NCI-H1436 treated with DMSO at 0.1 percent for 48 hours (cell line): ENCODE measurements at places on chromosomes 12 and 14.

DNA sequence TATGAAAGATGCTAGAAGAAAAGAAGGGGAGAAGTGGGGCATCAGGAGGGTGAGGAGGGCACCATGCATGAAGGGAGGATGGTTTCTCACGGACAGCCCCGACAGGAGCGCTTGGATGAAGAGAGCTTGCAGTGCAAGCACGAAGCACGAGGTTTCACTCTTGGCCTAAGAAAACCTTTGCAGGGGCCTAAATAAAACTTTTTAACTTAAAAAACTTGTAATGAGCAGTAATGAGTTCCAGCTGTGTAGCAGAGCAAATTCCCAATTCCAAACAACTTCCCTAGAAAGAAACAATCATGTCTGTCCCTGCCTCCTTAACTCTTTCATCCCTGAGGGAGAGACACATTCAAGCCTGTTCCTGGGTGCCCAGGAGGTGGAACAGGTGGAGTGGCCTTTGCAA is 119.5 kb downstream of the PAH start:
- DNase-seq = no peak

DNA sequence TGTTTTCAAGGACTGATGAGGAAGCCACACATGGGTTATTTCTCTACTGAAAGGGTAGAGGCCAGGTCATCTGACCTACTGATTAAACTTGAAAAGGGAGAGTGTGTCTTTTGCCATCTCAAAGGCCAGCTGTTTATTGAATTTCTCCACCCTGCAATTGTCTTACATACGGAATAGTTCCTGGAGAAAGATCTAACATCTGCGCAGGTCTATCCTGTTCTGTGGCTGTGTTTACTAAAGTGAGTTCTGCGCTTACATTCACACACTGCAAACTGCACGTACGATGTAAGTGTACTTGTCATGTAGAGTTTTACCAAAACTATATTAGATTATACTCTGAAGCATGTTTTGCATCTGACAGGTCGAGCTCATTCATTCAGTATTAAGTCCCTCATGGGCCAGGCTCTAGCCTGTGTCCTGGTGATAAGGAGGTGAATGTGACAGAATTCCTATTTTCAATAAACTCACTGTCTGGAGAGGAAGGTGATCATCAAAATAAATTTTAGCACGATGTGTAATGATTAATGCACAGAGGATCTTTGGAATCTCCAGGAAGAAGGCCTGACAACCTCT is 96.6 kb downstream of the PRKCH start:
- DNase-seq = no peak

GRCh38 chr14:54979039-54979438 is 47.9 kb downstream of the WDHD1 start:
- DNase-seq = no peak

DNA sequence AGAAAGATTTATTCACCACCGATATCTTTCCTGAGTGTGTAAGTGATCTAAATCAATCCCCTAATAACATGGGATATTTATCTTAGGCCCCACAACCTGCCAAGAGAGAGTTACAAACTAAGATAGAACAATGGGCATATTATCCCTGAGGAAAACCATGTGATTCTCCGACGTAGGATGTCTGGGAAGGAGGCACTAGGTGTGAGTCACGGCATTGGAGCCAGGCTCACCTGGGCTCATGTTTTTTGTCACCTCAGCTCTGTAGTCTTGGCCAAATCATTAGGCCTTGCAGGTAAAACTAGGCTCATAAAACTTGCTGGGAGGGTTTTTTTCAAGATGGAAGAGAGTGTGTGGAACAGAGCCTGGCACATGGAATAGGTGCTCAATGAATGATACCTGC is 129.7 kb upstream of the PLEKHG7 start:
- no peak for DNase-seq

DNA sequence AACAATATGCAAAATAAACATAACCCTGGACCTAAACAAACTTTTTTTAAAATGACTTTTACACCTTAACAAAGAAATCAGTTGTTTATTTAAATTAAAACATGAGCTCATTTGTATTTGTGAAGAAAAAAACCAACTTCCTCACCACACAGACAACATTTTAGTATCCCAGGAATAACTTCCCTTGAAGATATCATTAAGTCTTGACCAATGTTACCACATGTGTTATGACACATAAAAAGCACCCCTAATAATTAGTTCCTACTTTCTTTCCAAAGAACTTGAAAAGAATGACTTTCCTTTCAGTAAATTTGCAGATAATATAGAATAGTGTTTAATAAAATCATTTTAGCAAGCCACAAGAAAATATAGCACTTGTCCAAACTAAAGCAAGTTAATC is 42.4 kb downstream of the DUSP16 start:
- no peak for DNase-seq

- no peak for DNase-seq
Observed at GRCh38 chr12:18794000-18794399, 56.1 kb downstream of the CAPZA3 start.

DNA sequence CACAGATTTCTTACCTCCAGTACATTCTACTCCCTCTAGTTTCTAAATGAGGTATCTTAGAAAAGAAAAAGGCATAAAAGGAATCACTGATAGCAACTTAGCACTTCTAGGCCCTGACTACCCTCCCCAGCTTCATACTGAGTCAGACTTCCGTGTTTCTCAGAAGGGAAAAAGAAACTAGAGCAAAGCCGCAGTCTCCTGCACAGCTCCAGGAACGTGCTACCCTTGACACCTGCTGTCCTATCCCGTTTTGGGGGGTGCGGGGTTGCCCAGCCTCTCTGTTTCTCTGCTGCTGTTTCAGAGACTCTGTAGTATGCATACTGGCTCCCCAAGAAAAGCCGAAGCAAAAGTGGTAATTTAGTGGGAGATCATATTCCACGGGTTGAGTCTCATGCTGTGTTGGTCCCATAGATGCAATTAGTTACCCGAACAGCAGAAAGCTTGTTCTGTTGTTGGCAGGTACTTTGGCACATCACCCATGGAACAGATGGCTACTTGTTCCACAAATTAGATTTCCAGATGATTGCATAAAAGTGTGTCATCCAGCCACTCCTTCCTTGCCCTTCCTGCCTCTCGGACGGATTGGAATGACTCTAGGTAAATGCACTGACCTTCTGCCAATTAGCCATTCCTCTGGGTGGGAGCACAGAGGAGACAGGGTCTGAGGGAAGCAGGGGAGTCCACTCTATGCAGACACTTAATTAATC is 438.1 kb downstream of the FUT8 start:
- no peak for DNase-seq

GRCh38 chr12:14701809-14702568 is 5.6 kb upstream of the GUCY2C start:
- DNase-seq = no peak

GRCh38 chr12:72888693-72889092 is 616.5 kb downstream of the TRHDE start:
- no peak for DNase-seq

DNA sequence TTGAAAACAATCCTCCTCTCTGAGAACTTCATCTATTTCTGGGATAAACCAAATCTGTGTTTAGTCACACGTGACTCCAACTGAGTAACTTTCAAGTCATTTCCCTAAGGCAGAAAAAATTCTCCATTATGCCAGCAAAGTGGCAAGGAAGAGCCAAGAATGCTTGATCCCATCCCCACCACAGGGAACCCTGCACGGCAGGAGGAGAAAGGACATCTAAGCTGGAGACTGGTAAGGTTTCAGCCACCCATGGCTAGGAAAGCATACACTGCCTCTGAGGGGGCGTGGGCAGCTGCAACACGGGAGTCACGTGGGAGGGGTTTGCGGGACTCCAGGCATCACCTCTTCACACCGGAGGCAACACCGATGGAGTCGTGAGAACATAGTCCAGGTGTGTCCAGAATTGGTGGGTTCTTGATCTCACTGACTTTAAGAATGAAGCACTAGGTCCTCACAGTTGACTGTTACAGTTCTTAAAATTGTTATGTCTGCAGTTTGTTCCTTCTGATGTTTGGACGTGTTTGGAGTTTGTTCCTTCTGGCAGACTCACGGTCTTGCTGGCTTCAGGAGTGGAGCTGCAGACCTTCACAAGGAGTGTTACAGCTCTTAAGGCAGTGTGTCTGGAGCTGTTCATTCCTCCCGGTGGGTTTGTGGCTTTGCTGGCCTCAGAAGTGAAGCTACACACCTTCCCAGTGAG is 2.7 kb upstream of the SIVA1 start:
- DNase-seq = no peak

DNA sequence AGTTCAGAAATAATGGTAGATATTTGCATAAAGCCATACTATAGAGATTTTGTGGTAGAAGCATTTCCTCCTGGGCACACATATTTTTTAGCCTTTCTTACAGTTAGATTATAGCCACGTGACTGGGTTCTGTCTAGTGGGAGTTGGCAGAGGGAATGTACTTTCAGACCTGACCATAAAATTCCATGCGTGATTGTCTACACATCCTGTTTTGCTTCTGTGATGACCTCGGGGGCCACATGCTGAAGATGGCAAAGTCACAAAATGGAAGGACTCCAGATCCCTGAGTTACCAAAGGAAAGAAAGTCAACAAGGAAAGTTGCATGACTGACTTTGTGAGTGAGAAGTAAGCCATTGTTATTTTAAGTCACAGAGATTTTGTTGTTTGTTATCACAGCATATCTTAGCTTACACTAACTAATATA is 14.6 kb upstream of the MIA2 start:
- no peak for DNase-seq

DNA sequence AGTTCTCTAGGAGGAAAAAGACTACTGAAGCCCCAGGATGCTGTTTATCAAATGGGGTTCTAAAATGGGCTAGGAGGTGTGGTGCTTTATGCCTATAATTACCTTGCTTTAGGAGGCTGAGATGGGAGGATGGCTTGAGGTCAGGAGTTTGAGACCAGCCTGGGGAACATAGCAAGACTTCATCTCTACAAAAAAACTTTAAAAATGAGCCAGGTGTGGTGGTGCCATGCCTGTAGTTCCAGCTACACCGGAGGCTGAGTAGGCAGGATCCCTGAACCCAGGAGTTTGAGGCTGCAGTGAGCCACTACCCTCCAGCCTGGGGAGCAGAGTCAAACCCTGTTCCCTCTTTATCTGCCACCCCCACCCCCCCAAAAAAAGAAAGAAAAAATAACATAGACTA is 23.3 kb upstream of the SLC2A3 start:
- no peak for DNase-seq

DNA sequence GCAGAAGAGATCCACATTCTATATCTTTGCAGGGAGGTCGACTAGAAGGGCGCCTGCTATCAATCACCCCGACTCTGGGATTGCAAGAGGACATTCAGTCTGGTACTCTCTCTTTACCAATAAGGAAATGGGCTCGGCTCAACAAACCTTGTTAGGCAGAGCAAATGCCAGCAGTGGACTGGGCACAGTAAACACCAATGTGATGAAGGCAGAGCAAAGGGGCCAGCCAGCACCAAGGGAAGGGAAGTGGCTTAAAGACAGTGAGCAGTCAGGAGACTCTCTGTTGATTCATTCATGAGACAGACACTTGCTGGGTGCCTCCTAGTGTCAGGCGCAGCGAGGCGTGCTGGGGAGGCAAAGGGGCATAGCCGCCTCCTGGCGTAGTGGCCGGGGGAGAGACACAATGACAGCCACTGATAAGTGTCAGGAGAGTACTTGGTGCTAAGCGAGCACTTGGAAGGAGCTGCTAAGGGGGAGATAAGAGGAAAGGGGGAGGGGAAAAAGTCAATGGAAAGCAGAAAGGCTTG is 34.1 kb downstream of the TMCC3 start:
- DNase-seq = no peak

- no peak for DNase-seq
Observed at GRCh38 chr12:98492580-98493140, 22.7 kb upstream of the TMPO start.

DNA sequence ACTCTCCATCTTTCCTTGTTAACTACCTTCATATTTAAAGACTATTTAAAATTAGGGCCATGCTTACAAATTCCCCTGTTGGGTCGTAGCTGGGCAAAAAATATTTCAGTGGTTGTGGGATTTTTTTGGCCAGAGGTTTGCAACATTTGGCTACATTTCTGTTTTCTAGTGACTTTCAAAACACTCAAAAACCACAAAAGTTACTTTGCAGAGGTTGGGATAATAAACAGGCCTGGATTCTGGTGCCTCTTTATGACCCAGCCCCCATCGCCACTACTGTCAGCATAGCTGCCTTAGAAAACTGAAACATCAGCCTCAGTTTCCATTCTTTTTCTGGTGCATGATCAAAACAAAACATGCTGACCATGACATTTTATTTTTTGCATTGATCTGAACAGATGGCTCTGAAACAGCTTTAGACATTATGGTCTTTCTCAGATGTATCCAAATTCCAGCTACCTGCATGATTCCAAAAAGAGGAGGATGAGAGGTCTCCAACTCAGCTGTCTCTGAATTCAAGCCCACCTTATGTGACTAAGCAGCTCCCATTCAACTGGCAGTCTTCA is 5.2 kb downstream of the DPF3 start:
- DNase-seq = no peak

GRCh38 chr12:130703733-130704375 is 12.2 kb downstream of the RIMBP2 start:
- no peak for DNase-seq

DNA sequence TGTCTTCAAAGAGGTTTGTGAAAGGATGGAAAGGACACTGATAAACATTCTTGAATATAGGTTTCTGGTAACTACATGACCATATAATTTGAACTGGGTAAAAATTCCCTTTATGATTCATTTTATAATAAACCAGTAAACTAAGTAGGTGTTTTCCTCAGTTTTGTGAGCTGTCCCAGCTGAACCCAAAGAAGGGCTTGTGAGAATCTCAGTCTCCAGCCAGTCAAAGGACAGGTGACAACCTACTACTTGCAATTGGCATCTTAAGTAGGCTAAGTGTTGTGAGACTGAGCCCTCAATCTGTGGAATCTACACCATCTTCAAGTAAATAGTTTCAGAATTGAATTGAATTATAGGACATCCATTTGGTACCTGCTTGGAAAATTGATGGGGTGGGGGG is 75.2 kb downstream of the MYF5 start:
- no peak for DNase-seq

- no peak for DNase-seq
Observed at GRCh38 chr12:93784339-93785086, 107.3 kb downstream of the CRADD start.

DNA sequence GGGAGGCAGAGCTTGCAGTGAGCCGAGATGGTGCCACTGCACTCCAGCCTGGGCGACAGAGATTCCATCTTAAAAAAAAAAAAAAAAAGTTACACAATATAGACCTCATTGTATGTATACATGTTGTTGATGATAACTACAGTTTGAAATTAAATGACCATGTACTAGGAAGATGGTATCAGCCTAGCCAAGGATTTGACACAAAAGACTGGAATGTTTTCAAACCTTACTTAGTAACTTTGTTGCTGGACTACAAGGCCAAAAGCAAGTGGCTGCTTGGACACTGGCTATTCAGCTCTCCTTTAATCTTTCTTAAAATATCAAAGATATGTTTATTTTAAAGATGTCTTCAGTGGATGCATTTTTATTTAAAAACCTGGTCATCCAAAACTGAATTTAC is 18.9 kb upstream of the NUDT4 start:
- DNase-seq = no peak

GRCh38 chr12:40168868-40169267 is 55.9 kb upstream of the LRRK2 start:
- no peak for DNase-seq

GRCh38 chr12:49942921-49943624 is 7.5 kb upstream of the AQP2 start:
- DNase-seq = no peak

GRCh38 chr12:89899651-89900050 is 191.0 kb upstream of the ATP2B1 start:
- DNase-seq = no peak
